ENCODE measurements at places on chromosomes 7 and 10. TPM values are rescaled to one million over a fixed set of nuclear protein-coding genes. Genes with fewer than 3 reads are reported as not detected.

The AP4M1 gene
- total RNA-seq = 27.4 TPM

The ZNF853 gene
- total RNA-seq = 14.8 TPM

The AQP1 gene
- 81.2 TPM for total RNA-seq

The ANXA8 gene
- 0.20 TPM for total RNA-seq

The AUTS2 gene
- total RNA-seq = 86.5 TPM

The DIP2C gene
- total RNA-seq = 15.4 TPM

GRCh38 chr10:35043796-35044344, 46.3 kb downstream of the CUL2 start:
- peaks cover 15% of the 10 kb centered on the region for H3K36me3 ChIP-seq
- no peaks in the 10 kb centered on the region for H3K27me3 ChIP-seq
- no peaks in the 10 kb centered on the region for H3K4me1 ChIP-seq
- H3K27ac ChIP-seq = no peak overlapping the region
- no peak for DNase-seq

DNA sequence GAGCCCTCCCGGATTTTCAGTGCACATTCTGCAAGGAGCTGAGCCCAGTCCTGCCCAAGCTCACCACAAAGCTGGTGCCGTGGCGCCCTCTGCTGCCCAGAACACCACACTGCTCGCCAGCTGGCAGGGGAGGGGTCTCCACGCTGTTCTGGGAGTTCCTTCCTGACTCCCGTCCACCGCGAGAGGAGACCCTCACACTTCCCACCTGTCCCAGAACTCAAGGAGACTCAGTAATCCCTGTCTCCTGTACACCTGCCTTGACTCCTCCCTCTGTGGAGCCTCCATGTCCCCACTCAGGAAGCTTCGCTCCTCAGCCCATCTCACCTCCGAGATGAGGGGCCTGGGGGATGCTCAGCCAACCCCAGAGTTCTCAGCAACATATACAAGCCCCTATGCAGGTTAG, 11.3 kb downstream of the C10orf105 start:
- H3K27me3 ChIP-seq = no peaks in the 10 kb centered on the region
- H3K4me3 ChIP-seq = no peak overlapping the region
- no peak overlapping the region for H3K27ac ChIP-seq
- peak; percentile 52 for DNase-seq
- H3K4me1 ChIP-seq = peaks cover 33% of the 10 kb centered on the region

DNA sequence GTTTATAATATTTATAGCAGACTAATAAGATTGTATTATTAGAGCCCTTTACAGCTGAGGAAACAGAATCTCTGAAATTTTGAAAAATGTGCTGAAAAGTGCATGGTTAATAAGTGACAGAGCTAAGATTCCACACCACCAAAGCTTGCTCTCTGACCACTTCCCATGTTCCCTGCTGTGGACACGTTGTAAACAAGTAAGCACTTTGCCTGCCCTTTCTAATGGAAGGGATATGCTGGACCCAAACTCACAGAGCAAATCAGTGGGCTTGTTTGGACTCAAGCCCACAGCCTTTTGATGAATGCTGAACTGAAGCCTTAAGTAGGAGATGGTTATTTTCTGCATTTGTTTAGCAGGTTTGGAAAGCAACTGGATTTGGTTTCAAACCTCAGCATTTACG, 214.0 kb upstream of the TMEM72 start:
- H3K27me3 ChIP-seq = no peaks in the 10 kb centered on the region
- H3K4me1 ChIP-seq = no peaks in the 10 kb centered on the region
- H3K4me3 ChIP-seq = no peak overlapping the region
- no peaks in the 10 kb centered on the region for H3K36me3 ChIP-seq

GRCh38 chr7:37128327-37129034, 320.2 kb downstream of the ELMO1 start:
- no peaks in the 10 kb centered on the region for H3K27me3 ChIP-seq
- H3K4me1 ChIP-seq = no peaks in the 10 kb centered on the region
- no peak for DNase-seq
- no peak overlapping the region for H3K27ac ChIP-seq

DNA sequence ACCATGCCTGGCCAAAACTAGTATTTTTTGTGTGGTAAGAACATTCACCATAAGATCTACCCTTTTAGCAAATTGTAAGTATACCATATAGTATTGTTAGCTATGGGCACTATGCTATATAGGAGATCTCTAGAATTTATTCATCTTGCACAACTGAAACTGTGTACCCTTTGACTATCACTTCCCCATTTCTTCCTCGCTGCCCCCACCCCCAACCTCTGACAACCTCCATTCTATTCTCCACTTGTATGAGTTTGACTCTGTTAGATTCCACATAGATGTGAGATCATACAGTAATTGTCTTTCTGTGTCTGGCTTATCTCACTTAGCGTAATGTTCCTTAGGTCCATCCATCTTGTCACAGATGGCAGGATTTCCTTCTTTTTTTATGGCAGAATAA, 3.6 kb downstream of the CASP7 start:
- peaks cover 22% of the 10 kb centered on the region for H3K4me1 ChIP-seq
- DNase-seq = no peak
- no peaks in the 10 kb centered on the region for H3K36me3 ChIP-seq
- no peak overlapping the region for H3K4me3 ChIP-seq
- no peak overlapping the region for H3K27ac ChIP-seq

DNA sequence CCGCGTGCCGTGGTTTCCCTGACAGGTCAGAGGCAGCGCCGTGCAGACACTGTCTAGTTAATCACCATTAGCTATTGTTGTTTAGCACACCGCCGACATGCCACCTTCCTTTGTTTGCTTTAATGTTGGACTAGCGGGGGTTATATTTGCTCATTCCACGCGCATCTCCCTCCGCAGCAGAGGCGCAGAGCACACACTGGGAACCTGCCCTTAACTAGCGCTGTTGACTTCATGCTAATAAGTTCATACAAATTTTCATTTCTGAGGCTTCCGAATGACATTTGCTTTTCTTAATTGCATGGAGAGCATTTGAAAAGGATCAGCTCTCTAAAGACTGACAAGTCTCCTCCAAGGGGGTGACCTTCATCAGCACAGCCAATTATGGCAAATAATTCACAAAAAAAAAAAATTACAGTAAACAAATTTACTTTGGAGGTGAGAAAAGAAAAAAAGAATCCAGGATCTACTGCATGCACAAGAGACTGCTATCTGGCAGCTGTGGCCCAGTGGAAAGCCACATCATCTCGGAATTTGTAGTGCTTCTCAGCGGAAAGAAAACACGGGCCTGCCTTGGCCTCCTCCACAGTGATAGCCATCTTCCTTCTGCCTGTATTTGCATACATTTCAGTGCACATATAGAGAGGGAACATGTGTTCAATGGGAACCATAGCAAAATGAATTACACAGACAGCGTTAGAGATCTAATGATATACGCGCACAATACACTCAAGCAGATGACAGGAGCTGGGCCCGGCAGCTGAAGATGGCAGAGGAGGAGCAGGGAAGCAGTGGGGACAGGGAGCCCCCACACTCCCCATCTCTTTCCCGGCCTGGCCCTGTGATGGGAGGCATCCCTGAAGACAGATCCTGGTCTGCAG, 94.2 kb downstream of the EBF3 start:
- peaks cover 33% of the 10 kb centered on the region for H3K36me3 ChIP-seq
- no peak overlapping the region for H3K4me3 ChIP-seq

- no peak overlapping the region for H3K27ac ChIP-seq
- DNase-seq = no peak
- no peaks in the 10 kb centered on the region for H3K36me3 ChIP-seq
- no peak overlapping the region for H3K4me3 ChIP-seq
- H3K27me3 ChIP-seq = no peaks in the 10 kb centered on the region
Observed at GRCh38 chr10:103473261-103473671, 5.8 kb downstream of the CALHM3 start.

DNA sequence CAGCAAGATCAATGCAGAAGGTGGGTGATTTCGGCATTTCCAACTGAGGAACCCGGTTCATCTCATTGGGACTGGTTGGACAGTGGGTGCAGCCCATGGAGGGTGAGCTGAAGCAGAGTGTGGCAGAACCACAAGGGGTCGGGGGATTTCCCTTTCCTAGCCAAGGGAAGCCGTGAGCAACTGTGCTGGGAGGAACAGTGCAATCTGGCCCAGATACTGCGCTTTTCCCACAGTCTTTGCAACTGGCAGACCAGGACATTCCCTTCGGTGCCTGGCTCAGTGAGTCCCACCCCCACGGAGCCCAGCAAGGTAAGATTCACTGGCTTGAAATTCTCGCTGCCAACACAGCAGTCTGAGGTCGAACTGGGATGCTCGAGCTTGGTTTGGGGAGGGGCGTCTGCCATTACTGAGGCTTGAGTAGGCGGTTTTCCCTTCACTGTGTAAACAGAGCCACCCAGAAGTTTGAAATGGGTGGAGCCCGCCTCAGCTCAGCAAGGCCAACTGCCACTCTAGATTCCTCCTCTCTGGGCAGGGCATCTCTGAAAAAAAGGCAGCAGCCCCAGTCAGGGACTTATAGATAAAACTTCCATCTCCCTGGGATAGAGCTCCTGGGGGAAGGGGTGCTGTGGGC, 58.6 kb upstream of the SLC26A5 start:
- no peaks in the 10 kb centered on the region for H3K27me3 ChIP-seq
- H3K4me1 ChIP-seq = no peaks in the 10 kb centered on the region
- H3K4me3 ChIP-seq = no peak overlapping the region
- no peaks in the 10 kb centered on the region for H3K36me3 ChIP-seq
- DNase-seq = no peak

DNA sequence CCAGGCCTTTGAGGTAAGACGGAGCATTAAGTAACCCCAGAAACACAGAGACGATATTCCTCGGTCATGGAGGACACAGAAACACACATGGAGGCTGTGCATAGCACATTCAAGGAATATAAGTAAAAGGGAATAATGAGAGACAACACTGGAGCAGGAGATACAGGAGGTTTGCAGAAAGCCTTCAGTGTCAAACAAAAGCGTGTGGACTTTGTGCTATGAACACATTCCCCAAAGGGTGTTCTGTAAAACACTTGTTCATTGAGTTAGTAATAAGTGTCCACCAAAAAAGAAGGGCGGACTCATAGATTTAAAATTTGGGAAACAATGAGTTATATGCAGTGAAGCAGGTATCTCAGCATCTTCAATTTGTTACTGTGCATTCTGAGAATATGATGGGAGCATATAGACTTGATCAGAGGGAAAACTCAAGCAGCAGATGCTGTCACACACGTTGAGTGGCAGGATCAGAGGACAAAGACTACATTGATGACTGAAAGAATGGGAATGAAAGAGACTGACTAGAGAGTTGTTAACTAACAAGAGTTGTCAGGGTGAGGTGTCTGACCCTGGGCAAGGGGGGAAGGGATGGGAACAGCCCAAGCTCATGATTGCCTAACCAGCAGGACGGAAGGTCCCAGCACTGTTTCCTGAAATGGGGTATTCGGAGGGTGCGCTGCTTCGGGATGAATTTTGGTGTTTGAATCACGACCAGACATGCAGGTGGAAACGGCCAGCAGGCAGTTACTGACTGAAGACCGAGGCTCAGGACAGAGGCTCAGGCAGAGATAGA, 85.2 kb upstream of the VIPR2 start:
- H3K4me3 ChIP-seq = no peak overlapping the region
- no peaks in the 10 kb centered on the region for H3K36me3 ChIP-seq
- H3K27me3 ChIP-seq = no peaks in the 10 kb centered on the region
- no peak for DNase-seq
- no peaks in the 10 kb centered on the region for H3K4me1 ChIP-seq
- H3K27ac ChIP-seq = no peak overlapping the region

- no peaks in the 10 kb centered on the region for H3K27me3 ChIP-seq
- H3K4me3 ChIP-seq = no peak overlapping the region
- H3K27ac ChIP-seq = no peak overlapping the region
- peaks cover 3% of the 10 kb centered on the region for H3K4me1 ChIP-seq
Observed at GRCh38 chr10:4280461-4281189, 495.6 kb upstream of the KLF6 start.

GRCh38 chr10:32693441-32693979, 247.6 kb downstream of the CCDC7 start:
- H3K36me3 ChIP-seq = no peaks in the 10 kb centered on the region
- H3K27ac ChIP-seq = no peak overlapping the region
- H3K4me3 ChIP-seq = no peak overlapping the region
- DNase-seq = no peak
- peaks cover 3% of the 10 kb centered on the region for H3K4me1 ChIP-seq

GRCh38 chr10:72275351-72276012, 1.8 kb downstream of the DDIT4 start:
- peak overlapping the region; percentile 98 for H3K4me3 ChIP-seq
- peaks cover 24% of the 10 kb centered on the region for H3K36me3 ChIP-seq
- H3K27me3 ChIP-seq = no peaks in the 10 kb centered on the region
- peak overlapping the region; percentile 98 for H3K27ac ChIP-seq
- peaks cover 56% of the 10 kb centered on the region for H3K4me1 ChIP-seq
- no peak for DNase-seq

GRCh38 chr7:99788554-99788953, 4.6 kb upstream of the CYP3A4 start:
- H3K36me3 ChIP-seq = no peaks in the 10 kb centered on the region
- no peak overlapping the region for H3K4me3 ChIP-seq
- no peak for DNase-seq
- no peak overlapping the region for H3K27ac ChIP-seq
- H3K27me3 ChIP-seq = no peaks in the 10 kb centered on the region

GRCh38 chr7:94146408-94146807, 142.3 kb upstream of the BET1 start:
- no peak overlapping the region for H3K4me3 ChIP-seq
- no peaks in the 10 kb centered on the region for H3K36me3 ChIP-seq
- H3K27me3 ChIP-seq = no peaks in the 10 kb centered on the region

GRCh38 chr10:44309939-44310761, 74.7 kb downstream of the CXCL12 start:
- H3K4me1 ChIP-seq = peaks cover 13% of the 10 kb centered on the region
- no peak overlapping the region for H3K27ac ChIP-seq
- no peak for DNase-seq

DNA sequence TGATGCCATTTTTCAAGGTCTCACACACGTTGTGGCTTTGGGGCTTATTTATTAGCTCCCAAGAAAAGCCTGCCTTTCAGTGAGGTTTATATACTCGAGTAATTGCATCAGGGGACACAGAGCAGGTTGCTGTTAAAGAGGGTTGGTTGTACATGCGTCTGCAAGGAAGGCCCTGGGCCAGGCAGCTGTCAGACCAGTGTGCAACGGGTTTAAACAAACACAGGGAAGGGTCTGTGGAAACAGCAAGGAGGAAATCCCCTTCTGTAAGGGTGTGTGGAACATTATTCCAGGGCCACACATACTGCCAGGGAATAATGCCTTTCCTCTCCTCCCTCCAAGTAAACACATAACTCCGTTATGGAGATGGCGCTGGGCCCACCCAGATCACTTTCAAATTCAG, 1.7 kb upstream of the CHST15 start:
- no peak overlapping the region for H3K4me3 ChIP-seq
- peaks cover 42% of the 10 kb centered on the region for H3K4me1 ChIP-seq
- no peak for DNase-seq
- H3K27ac ChIP-seq = peak overlapping the region; percentile 79
